ENCODE measurements at places on chromosomes 5 and 9.

DNA sequence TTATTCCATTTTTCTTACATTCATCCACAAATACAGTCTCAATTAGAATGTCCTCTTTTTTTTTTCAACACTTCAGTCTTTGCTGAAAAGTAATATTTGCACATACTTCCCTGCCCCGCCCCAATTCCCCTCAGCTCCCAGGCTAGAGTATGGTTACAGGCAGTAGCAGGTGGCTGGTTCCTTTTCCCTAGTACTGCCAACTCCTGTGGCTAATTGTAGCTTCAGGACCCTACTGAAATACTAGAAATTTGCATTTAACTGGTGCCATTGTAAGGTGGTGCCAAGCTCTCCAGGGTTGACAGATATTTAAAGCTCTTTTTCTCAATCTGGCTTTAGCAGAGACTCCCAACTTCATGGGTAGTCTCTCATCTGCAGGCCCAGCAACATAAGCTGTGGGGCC lies 80.3 kb downstream of the FAM81B start:
- no peak for DNase-seq

DNA sequence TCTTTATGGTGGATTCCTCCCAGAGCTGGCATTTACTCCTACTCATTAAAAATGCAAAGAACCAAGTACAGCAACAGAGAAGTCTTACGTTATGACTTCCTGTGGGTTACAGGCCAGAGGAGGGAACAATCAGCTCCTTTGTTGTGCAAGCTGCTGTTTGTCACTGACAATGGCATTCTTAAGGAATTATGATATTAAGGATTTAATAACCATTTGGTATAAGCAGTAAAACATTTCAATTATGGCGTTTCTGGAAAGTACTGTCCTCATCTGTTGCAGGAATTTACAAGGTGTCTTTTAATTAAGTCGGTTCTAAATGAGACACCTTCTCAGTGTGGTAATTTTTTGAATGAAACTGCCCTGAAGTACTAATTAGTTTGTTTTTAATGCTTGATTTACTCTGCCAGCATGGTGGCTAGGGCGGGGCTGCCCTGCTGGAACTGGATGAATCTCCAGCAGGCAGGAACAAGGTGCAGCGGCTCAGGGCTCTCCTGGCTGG lies 49.1 kb upstream of the VDAC1 start:
- no peak for DNase-seq

DNA sequence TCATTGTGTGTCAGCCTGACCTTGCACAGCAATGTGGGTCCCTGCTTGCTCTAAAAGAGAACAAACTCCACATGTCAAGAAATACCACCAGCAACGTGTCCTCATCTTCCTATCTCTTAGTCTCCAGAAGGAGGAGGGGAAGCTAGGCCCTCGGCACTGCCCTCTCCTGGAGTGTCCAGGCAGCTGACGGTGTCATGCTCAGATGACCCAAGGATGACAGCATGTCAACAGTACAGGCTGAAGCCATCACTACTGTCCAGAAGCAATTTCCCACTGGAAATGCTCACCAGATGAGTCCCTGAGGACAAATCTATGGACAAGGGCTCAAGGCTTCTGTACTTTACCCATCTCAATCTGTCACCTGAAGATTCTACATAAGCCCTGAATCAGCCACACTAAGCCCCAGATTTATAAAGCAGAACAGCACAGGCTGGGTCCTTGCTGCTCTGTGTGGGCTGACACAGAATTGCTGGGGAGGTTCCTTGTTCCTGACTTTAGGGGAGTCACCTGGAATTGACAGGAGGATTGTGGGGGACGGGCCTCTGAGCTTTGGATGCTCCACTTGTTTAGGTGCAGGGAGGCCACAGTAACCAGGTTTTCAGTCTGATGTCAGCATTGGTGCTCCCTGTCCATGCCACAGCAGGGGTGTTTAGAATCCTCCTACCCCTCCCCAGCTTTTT lies 210.2 kb downstream of the DAB2IP start:
- no peak for DNase-seq

GRCh38 chr5:140111859-140112551 lies 1.9 kb upstream of the PURA start:
- DNase-seq: no peak

DNA sequence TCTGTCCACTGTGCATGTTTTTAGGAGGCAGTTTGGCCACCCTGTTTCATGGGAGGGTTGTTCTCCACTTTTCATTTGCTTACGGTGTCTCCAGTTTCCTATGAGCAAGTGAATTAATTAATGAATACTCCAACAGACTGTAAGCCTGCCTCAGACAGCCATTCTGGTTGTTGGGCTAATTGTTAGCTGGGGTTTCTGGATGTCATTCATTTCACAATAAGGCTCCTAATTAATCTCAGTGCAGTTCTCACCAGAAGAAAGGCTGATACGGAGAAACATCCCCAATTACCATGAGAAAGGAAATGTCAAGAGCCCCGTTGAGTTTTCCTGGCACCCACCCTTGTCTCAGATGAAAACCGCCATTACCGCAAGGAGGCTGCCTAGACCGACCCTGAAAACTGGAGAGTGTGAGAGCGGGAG lies 75.8 kb downstream of the MAP1B start:
- no peak for DNase-seq

- no peak for DNase-seq
These were observed 141.3 kb downstream of the PSAT1 start for GRCh38 chr9:78438211-78438610.

- no peak for DNase-seq
These were observed 10.0 kb upstream of the BOD1 start for GRCh38 chr5:173626505-173626820.

DNA sequence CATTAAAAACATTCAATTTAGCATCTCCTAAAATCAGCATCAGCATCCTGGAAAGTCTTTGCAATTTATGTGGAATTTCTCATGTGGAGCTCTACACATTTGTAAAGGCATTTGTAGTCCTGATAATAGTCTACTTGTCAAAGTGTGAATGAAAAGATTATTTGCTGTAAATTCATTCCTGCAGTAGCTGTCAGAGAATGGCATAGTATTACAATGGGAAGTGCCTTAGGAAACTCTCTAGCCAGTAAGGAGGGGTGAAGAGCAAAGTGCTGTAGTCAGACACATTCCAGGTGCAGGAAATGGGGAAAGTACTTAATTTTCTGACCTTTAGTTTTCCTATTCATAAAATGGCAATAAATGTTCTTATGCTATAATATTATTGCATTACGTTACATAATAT lies 627.9 kb downstream of the KCTD16 start:
- no peak for DNase-seq

DNA sequence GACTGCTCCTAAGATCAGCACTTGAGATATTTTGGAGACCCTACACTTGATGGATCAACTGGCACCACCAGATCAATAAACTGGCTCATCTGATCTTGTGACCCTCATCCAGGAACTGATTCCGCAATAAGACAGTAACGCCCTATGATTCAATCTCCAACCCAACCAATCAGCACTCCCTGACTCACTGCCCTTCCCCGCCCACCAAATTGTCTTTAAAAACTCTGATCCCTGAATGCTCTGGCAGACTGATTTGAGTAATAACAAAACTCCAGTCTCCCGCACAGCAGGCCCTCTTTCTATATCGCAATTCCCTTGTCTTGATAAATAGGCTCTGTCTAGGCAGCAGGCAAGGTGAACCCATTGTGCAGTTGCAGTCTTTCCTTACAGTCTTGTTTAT lies 677.0 kb downstream of the LRRC70 start:
- no peak for DNase-seq

GRCh38 chr5:151780348-151780747 lies 8.6 kb downstream of the G3BP1 start:
- DNase-seq: no peak

- DNase-seq: no peak
These were observed 39.3 kb upstream of the PHYKPL start for GRCh38 chr5:178271726-178272479.

DNA sequence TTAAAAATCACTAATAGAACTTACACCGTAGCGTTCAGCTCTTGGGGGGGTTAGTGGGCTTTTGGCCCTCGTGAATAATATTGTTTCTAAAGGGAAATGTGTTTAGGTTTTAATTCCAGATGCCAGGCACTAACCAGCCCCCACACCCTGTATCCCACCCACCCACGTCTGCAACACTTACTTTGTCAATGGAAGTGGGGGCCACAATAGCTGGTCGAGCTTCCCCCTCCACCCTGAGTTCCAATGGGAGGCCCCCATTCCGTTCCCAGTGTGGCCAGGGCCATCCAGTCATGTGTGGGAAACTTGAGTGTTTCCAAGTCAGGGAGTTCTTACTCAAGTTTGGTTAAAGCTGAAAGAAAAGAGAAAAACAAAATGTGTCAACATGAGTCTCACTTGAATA lies 271.4 kb downstream of the ENC1 start:
- no peak for DNase-seq

GRCh38 chr5:177362610-177363507 lies 5.1 kb downstream of the RGS14 start:
- DNase-seq: no peak

DNA sequence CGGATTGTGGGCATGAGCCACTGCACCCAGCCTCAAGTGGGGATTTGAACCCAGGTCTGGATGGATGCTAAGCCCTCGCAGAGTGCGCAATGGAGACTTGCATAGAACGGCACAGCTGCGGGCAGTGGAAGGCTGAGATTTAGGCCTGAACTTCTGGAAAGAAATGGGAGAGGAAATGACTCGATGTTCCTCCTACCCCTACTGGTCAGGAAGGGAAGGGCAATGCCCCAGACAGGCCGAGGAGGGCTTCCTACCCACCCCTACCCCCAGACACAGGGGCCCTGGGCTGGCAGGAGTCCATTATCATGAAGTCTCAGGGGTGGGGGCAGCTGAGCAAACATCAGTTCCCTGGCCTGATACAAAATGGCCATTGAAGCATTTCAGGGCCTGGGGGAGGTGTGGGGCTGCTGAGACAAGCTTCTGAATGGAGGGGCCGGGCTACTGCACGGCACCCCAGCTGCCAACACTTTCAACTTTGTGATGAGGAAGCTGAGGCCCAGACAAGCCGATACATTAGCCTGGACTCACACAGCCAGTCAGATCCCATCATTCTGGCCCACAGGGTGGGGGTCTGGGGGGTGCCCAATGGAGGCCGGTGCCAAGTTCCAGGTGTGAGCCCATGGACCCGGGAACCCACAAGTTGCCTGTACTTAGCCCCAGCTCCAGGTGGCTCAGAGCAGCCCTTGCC lies 13.5 kb upstream of the WDR38 start:
- no peak for DNase-seq

- DNase-seq: no peak
These were observed 185.2 kb upstream of the TRIM32 start for GRCh38 chr9:116501871-116502270.

DNA sequence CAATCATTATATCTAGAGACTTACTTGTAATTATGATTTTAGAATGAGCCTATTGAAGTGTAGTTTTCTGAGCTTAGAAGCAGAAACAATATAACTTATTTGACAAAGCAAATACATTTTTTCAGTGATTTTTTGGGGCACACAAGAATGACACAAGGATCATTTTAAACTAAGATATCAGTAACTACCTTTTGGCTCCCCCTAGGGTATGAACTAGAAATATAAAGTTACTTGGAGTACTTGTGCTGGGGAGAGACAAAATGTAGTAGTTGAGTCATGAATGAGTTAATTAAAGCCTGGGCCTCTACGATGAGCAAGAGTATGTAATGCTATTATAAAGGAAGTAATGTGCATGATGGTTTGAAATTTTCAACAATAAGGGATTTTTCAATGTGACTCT lies 1244.1 kb upstream of the ACO1 start:
- DNase-seq: no peak

GRCh38 chr9:34876096-34876495 lies 82.0 kb upstream of the PHF24 start:
- no peak for DNase-seq

DNA sequence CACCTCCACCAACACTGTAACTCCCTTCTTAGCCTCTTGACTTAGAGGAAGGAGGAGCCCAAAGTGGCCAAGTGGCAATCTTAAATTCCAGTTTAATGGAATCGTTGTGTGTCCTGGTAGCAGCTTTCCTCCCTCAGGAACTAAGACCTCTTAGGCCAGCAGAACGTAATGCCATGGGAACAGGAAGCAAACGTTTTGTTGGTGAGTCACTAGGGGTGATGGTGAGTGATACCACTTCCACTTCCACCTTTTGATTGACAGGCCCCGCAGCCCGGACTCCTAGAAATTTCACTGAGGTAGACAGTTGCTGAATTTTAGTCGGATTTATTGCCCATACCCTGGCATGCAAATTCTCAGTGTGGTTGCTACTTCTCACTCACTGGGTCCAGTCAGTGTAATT lies 94.2 kb upstream of the FBN2 start:
- DNase-seq: no peak

- DNase-seq: no peak
These were observed 813 bp downstream of the GNAQ start for GRCh38 chr9:78030553-78031443.

DNA sequence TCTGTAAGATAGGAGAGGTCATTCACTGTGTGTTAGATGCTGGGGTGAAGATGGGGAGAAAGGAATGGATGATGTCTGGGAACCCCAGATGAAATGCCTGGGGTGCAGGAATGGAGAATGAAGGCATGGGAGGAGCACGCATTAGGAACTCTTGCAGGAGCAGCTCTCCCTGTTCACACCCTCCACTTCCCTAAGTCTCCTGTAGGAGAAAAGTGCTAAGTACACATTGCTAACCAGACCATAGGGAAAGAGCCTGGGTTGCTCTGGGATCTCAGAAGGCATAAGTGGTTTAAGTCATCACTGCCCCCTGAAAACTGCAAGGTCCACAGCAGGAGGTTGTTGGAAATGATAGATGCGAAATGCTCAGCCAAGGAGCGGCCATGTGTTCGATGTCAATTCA lies 163.1 kb downstream of the SEC61B start:
- DNase-seq: no peak

DNA sequence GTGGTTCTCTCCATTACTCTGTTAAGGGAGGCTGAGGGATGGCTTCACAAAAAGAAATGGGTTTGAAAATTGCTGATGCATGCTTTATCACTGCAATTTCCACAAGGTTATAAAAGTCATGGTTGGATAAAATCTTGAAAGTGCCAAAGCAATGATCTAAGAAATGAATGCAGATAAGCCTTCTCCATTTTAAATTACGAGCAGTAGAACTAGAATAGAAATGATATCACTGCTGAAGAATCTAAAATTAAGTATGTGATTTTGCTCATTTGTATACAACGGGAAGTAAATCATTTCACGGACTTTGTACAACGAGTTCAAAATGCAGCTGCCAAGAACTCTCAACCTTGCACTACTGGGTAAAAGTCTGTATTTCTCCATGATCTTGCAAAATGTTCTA lies 299.0 kb downstream of the PRELID2 start:
- no peak for DNase-seq

DNA sequence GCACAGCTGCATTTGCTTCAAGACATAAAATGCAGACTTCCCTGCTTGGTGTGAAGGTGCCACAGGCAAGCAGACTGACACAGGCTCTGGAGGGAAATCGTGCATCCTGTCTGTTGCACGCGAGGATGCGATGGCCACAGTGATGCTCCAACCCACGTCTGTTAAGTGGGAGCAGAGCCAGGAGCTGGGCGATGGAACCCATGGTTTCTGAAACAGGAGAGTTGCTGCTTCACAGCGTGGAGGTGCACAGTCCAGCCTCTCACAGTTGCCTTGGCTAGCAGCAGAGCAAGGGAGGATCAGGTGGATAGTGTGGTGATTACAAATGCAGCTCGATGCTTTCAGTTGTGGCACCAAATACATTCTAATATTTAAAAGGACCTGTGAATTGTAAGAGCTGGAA lies 108.8 kb downstream of the TENT4A start:
- DNase-seq: no peak
